Activated T-helper 17 cell treated with anti-CD3 and anti-CD28 coated beads, Interleukin-2, amount 50 U/mL, for 72 hours (primary cell): ENCODE measurements at places on chromosomes 5 and 9.
A peak's percentile ranks its signal among the peaks of the same experiment; 100 is the strongest.

- no peak for ATAC-seq
Observed at GRCh38 chr5:143601917-143602333, 198.4 kb upstream of the NR3C1 start.

- ATAC-seq, result no peak
Observed at GRCh38 chr9:8156346-8156745, 356.8 kb upstream of the DMAC1 start.

GRCh38 chr9:88464851-88465250 is 70.1 kb upstream of the NXNL2 start:
- no peak for ATAC-seq

DNA sequence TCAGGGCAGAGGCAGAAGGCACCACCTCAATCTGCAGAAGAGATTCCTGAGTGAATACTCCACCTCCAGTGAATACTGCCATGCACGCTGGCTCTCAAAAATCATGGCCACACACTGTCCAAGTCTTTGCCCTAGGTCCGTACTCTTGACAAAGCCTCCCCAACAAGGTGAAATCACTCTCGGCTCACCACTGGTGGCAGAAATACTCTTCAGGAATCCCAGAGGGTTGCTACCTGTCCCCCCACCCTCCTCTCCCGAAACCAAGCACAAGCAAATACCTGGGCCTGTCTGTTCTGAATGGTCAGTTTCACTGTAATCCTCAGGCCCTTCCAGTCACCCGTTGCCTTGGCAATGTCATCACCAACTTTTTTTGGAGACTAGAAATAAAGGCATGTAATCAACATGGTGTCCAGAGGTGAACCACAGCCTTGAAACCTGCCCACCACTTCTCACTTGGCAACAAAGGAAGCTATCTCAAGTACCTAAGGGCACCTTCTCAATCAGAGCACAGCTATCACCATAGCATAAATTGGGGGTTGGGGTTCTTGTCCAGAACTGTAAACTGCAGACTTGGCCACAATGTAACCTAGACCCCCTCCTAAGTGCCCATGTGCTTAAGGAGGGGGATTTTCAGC is 1.8 kb downstream of the RPL12 start:
- ATAC-seq, result peak; percentile 4

GRCh38 chr5:167052791-167053190 is 1238.7 kb upstream of the WWC1 start:
- no peak for ATAC-seq

DNA sequence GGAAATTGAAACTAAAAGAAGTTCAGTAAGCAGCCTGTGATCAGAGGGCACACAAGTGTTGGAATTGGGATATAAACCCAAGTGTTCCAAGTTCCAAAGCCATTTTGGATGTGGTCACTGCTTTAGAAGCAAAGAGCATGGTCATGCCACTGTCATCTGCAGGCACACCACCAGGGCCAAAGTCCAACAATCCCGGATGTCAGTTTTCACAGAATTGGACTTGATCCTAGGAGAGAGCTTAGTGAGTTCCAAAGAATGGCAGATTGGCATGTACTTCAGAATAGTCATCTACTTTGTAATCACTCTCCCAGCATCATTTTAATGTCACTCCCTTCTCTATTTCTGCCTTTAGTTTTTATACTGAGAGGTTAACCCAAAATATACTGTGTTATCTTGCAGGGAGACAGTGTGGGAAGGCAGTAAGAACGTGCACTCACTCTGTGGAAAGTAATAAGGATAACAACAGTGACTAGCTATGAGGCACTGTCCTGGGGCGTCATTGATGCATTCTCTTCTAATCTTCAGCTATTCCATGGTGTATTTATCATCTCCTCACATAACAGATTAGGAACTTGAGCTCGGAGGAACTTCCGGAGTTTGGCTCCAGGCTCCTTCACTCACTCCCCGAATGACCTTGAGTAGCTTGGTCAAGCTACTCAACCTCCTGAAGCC is 388.0 kb downstream of the ACTL7B start:
- ATAC-seq, result no peak

DNA sequence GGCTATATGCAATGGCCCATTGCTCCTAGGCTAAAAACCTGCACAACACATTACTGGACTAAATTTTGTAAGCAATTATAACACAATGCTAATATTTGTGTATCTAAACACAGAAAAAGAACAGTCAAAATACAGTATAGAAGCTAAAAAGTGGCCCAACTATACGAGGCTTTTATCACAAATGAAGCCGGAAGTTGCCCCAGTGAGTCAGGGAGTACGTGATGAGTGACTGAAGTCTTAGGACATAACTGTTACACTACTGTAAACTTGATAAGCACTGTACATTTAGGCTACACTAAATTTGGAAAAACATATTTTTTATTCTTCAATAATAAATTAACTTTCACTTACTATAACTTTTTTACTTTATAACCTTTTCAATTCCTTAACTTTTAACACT is 105.2 kb upstream of the PRR16 start:
- ATAC-seq, result no peak

- no peak for ATAC-seq
Observed at GRCh38 chr9:106929471-106930177, 66.7 kb downstream of the ZNF462 start.

- ATAC-seq, result no peak
Observed at GRCh38 chr9:133387680-133388079, 11.5 kb downstream of the STKLD1 start.

DNA sequence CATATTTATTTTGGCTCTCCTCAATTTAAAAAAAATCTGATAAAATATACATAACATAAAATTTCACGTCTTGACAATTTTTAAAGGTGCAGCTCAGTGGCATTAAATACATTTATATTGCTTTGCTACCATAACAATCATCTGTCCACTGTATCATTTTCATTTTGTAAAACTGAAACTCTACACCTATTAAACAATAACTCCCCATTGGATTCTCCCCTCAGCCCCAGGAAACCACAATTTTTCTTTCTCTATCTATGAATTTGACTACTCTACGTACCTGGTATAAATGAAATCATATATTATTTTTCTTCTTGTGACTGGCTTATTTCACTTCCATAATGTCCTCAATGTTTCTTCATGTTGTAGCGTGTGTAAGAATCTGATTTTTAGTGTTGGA is 563.5 kb downstream of the PRR16 start:
- no peak for ATAC-seq

DNA sequence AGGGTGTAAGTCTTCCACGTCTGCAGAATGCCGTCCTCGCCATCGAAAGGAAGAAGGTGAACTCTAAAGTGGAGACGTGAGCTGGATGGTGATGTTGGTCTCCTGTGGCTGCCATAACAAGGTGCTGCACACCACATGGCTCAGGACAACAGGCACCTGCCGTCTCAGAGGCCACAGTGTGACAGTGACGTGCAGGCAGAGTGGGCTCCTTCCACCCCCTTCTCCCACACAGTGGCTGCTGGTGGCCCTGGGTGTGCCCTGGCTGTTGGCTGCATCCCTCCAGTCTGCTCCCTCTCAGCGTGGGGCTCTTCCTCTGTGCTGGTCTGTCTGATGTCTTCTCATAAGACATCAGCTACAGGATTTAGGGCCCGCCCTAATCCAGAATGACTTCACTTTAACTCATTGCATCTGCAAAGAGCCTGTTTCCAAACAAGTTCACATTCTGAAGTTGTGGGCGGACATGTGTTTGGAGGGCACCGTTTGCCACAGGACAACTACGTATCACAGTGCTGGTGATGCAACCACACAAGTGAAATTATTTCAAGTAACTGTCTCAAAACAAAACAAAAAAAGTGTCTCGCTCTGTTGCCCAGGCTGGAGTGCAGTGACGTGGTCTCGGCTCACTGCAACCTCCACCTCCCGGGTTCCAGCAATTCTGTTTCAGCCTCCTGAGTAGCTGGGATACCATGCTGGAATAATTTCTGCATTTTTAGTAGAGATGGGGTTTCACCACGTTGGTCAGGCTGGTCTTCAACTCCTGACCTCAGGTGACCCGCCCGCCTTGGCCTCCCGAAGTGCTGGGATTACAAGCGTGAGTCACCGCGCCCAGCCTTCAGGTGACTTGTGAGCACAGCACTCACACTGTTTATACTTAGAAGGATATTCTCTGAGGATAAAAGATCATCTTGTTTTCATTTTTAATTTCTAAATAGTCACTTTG is 31.2 kb upstream of the CLPTM1L start:
- ATAC-seq, result no peak

DNA sequence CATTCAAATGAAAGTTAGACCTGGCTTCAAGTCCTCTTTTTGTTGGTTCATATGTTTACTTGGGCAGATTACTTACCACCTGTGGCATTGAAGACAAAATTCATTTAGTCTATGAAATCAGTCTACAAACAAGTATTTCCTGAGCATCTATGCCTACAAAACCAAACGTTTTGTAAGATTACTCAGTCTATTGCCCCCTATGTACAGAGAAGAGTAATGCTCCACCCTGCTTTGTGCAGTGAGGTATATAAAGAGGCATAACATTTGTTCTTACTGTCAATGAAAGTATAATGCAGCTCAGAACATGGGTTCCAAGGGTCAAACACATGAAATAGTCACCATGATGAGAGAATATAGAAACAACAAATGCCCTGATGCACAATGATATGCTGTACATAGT is 580.7 kb downstream of the KIF4B start:
- no peak for ATAC-seq

DNA sequence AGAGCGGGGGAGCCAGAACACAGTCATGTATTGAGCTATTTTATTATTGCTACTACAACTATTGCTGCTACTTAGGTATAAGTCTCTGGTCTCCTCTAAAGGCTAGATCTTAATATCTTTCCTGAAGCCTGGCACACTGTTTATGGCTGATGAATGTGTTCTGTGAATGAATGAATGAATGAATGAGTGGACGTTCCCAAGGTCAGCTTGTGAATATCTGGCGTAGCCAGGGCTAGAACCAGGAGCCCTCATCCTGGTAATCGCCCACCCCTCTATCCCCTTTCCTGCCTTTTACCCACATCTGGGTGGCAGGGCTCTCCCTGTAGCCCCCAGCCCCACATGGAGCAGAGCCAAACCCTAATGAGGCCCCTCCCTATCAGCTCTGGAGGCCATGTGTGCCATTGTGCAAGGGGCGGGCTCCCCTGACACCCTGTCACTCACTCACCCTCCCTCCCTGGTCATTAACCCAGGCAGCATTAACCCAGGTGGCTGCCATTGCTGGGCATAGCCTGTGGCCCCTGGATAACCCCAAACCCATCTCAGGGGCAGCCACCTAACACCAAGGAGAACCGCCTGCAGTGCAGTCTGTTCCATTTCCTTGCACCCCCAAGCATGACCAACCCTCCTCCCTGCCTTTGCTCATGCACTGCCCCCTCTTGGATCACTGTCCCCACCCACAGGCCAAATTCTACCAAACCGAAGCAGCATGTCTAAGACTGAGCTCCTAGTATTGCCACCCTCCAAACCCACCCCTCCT is 2.0 kb upstream of the AKNA start:
- no peak for ATAC-seq

DNA sequence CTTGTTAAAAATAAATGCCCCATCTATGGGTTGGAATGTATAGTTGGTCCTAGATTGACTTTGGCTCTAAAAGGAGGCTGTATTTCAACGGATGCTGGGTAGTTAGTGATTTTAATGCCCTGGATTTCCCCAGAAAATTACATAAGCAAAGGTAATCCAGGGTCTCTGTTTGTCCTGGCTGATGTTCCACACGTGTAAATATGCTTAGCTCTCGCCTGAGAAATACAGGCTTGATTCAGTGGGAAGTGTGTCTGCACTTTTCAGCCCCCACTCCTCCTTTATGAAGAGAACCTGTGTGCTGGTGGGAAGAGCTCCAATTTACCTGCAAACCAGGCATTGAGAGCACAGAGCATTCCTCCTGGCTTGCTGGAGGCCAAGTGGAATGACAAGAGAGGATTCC is 294.6 kb upstream of the CLINT1 start:
- ATAC-seq, result no peak

DNA sequence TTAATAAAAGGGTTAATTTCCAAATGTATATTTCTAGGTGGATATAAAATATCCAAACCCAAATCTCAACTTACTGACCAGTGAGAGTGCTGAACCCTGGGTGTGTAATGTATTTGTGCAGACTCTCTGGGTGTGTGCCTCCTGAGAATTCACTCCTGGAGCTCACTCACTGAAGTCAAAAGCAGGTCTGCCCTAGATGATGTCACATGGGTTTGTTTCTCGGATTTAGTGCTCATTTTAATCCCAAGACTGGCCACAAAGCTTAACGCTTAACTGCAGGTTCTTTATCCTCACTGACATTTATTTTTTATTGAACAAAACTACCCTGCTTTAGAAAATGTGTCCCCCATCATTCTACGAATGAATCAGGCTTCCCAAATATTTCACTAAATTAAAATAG is 179.4 kb downstream of the PPP2R2B start:
- ATAC-seq, result peak; percentile 40

DNA sequence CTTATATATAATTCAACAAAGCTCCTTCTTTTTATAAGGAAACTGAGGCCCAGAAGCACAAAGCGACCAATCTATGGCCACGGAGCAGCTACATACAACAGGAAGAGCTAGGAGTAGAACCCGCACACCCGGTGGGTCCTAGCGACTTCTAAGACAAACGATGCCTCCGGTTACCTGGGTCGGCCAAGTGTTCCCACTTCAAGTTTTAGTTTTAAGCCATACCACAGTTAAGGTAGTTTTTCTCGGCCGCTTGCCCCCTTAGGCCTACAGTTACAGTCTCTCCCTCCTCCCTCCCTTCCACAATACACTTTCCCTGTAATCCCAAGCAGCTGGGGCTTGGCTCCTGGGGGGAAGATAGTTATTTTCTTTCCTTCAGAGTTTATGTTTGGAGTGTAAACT is 533 bp downstream of the SREK1IP1 start:
- peak; percentile 8 for ATAC-seq

- no peak for ATAC-seq
Observed at GRCh38 chr9:2321523-2322148, 300.0 kb upstream of the VLDLR start.

DNA sequence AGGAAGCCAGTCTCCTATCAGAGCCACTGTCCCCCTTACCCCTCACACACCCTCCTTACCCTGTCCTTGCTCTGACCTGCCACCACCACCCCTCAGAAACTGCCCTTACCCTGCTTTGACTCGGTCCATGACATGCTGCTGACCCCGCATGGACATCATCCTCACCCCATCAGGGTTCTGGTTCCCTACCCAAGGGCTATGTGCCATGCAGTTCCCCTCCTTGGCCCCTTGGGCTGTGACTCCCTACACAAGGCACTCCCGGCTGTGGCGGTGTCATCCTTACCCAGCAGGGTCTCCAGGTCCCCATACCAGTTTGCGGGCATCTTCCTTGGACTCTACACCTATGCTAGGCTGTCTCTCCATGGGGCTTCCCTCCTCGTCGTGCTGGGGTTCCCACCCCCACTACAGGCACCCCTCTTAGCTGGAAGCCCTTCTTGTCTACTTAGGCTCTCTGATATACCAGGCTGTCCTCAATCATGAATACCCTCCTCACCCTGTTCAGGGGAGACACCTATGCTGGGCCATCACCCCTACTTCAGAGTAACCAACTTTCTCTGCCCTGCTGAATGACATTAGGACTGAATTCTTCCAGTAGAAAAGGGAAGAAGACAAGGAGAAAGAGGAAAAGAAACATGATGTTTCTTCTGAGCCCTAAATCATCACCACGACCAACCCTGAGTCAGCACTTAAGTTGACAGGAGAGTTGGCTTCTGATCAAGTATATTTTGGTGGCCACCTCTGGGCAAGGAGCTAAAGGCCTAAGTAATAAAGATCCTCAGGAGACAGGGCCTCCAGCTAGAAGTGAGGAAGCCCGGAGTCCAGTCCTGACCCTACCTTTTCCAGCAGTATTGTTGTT is 115.2 kb downstream of the GCNT1 start:
- no peak for ATAC-seq
